ENCODE measurements at places on chromosomes 3 and 15.

DNA sequence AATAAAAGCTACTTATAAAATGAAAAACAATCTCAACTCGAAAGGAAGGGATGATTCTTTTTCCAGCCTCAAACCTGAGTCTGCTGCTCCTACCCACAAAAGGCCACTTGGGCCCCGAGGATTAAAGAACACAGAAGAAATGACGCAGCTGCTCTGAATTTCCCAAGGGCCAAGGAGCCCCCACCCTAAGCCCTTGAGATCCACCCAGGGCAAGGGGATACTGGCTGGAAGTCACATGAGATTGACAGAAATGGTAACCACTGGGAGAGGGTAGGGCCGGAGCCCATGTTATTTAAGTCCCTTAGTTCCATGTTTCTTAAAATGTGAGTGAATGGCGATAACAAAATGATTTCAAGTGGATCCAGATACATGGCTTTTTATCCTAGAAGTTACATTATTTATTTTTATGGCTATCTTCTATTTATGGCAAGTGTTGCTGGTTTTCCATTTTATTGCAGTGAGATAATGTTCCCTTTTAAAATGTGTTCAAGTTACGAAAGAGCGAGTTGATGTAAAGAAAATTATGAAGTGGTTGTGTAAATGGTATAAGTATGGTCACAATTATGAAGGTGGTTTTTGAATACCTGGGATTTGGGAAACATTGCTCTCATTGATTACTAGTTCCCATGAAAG lies 16.8 kb downstream of the IGDCC4 start:
- DNase-seq, result no peak

DNA sequence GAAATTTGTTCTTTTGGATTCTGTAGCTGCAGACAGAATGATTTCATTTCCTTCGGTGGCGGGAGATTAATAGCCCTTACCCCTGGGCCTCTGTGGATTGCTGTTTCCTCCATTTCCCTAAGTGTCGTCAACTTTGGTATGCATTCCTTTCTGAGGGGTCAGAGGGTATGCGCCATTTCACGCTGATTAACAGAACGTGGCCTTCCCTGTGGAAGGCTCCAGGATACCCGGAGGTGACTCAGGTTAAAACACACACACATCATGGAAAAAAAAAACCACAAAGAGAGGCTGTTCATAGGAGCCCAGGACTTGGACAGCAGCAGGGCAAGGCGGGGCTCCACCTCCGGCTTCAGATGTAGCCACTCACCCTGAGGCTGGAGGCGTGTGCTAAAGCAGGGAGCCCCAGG lies 51.9 kb downstream of the EPHB1 start:
- peak; percentile 89 for DNase-seq

DNA sequence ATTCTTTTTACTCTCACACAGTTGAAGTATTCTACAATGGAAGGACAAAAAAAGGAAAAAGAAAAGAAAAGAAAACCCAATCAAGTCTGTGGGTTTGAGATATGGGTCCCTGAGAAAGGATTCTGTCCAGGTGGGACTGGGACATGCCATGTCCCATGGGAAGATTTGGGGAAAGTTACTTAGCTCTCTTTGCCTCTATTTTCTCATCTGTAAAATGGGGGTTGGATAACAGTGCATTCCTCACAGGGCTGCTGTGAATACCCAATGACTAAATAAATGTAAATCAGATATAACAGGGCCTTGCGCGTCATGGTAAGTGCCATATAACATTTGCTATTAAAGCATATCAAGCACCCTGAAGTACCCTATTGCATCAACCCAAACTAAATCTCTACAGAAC lies 105.7 kb downstream of the CPN2 start:
- DNase-seq, result no peak

DNA sequence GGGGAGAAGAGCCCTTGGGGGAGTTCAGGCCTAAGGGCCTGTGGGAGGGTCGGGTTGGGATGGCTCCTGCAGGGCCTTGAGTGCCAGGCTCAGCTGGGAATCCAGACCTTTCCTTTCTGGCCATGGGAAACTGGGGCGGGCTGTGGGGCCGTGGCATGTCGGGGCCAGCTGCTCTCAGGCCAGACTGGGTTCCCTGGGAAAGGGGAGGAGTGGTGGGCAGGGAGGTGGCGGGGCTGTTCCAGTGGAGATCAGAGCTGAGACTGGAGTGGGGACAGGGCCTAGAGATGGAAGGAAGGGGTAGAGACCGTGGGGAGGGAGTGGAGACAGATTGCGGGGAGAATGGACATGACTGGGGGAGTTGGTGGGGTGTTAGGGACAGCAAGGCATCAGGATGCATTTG lies 20.3 kb downstream of the FBLN2 start:
- DNase-seq, result no peak

- no peak for DNase-seq
Measured at GRCh38 chr3:49649576-49649975, 24.6 kb upstream of the APEH start.

DNA sequence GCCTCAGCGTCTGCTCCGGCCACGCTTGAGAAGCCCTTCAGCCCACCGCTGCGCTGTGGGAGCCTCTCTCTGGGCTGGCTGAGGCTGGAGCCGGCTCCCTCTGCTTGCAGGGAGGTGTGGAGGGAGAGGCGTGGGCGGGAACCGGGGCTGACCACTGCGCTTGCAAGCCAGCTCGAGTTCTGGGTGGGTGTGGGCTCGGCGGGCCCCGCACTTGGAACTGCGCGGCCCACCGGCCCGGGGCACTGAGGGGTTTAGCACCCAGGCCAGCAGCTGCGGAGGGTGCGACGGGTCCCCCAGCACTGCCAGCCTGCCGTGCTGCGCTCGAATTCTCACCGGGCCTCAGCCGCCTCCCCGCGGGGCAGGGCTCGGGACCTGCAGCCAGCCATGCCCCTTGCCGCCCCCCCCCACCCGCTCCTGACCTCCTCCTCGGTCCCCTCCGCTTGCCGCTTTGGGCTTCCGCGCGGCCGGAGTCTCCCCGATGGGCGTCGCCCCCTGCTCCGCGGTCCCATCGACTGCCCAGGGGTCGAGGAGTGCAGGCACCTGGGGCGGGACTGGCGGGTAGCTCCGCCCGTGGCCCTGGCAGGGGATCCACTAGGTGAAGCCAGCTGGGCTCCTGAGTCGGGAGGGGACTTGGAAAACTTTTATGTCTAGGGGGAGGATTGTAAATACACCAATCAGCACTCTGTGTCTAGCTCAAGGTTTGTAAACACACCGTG lies 106.7 kb downstream of the RAP2B start:
- DNase-seq, result no peak

GRCh38 chr3:24062916-24063315 lies 117.8 kb downstream of the NR1D2 start:
- DNase-seq, result no peak

GRCh38 chr15:100265641-100266035 lies 76.1 kb downstream of the ADAMTS17 start:
- DNase-seq, result no peak

DNA sequence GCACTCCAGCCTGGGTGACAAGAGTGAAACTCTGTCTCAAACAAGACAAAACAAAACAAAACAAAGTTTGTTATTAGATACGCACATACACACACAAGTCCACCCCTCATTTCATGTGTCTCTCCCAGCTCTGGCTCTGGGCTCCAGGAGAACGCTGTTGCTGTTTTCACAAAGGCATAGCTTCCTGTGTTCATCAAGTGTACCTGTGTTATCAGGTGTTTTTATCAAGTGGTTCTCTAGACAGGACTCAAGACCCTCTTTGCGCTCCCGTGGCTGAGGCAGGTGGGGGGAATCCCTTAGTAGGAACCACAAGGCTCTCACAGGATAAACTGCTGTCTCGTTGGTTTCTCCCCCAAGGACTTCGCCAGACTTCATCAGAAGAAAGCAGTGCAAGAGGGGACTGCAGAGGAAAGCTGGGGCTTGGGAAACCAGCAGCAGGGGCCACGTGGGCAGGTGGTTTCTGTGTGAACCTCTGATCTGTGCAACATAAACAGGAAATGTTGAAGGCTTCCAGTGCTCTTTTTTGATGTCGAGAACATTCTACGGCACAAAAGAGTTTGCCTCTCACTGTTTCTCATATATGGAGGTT lies 6.9 kb upstream of the PPP1R2 start:
- no peak for DNase-seq

- no peak for DNase-seq
Measured at GRCh38 chr3:170096342-170096741, 58.5 kb downstream of the GPR160 start.

DNA sequence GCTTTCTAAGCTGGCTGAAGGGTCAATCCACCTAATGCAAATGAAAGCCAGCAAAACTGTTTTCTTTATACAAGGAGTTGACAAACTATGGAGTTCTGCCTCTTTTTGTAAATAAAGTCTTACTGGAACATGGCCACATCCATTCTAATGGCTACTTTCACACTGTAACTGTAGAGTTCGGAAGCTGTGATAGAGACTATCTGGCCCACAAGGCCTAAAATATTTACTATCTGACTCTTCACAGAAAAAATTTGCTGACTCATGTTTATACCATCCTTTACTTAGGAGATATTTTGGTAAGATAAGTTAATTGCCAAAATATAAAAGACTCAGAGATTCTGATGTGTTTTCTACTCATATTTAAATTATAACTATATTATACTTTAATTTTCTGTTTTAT lies 93.7 kb upstream of the GK5 start:
- DNase-seq, result peak; percentile 31

- DNase-seq, result no peak
Measured at GRCh38 chr15:82909080-82909815, 43.3 kb downstream of the HOMER2 start.

DNA sequence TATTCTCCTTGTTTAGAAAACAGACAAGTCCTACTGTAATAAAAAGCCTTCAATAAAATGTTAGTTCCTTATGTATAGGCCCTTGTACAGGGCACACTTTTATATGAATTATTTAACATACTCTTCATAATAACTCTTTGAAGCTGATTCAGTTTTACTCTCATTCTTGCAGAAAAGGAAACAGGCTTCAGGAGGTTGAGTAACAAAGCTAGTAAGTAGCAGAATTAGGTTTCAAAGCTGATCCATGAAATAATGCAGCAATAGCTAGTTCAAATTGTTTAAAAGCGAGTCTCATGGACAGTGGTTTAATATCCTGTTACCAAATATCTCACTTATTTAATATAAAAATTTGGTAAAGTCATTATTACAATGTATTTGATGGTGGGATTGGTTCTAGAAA lies 25.0 kb downstream of the TCF12 start:
- DNase-seq, result peak; percentile 16

DNA sequence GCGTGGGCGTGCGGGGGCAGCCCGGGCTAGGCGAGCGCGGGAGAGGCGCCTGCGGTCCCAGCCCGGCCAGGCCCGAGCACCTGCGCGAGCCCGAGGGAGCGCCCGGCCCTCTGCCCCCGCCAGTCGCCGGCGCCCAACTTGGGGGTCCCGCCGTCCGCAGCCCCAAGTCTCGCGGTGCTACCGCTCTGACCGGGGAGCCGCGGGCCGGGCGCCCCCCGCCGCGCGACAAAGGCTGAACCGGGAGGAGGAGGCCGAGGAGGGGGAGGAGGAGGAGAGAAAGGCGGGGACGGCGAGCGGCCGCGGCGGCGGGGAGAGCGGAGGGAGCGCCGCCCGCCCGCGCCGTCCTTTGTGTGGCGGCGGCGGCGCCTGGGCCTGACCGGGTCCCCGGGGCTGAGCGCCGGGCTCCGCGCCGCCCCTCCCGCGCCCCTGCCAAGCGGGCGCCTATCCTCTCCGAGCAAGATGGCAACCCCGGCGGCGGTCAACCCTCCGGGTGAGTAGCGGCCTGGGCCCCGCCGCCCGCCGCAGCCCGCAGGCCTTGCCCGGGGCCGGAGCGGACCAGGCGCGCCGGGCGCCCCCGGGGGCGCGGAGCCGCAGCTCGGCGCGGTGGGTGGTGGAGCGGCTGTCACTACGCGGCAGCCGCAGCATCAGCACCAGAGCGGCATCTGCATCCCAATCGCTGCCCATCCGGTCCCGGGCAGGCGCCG lies at the start of gene ARNT2:
ARNT2 (plus strand) TSS at position 326 of the 704 bp plus-strand sequence; CDS start at position 460, 134 bp downstream.
- DNase-seq, result peak; percentile 65

Measured in GM03348 (cell line).